Bone marrow (tissue), 2 donors: ENCODE measurements at places on chromosomes 12 and 14.

GRCh38 chr14:39472078-39472477 is 39.8 kb upstream of the FBXO33 start:
- no peak for DNase-seq

- no peak for DNase-seq
Observed at GRCh38 chr12:128795530-128796361, 28.0 kb downstream of the SLC15A4 start.

DNA sequence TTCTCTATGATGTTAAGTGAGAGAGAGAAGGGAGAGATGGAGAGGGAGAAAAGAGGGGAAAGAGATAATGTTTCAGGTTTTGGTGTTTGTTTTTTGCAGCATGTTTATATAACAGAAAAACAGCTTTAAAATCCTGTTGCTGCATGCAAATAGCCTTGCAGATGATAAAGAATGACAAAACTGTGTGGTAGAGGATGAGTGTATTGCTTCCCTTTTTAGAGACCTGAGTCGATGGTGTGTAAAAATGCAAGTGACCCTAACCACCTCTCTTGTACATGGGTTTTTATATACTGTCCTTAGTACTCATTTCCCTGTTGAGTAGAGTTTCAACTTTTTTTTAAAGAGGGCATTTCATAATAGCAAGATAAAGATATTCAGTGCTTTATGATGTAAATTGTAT is 249.1 kb downstream of the AKAP6 start:
- no peak for DNase-seq

- DNase-seq, result no peak
Observed at GRCh38 chr14:100533656-100534485, 53.3 kb downstream of the BEGAIN start.

- DNase-seq, result no peak
Observed at GRCh38 chr14:99752486-99753121, 40.6 kb upstream of the EML1 start.

GRCh38 chr12:114167431-114167830 is 201.3 kb upstream of the RBM19 start:
- no peak for DNase-seq

- DNase-seq, result no peak
Observed at GRCh38 chr12:106519607-106520021, 63.2 kb upstream of the RFX4 start.

DNA sequence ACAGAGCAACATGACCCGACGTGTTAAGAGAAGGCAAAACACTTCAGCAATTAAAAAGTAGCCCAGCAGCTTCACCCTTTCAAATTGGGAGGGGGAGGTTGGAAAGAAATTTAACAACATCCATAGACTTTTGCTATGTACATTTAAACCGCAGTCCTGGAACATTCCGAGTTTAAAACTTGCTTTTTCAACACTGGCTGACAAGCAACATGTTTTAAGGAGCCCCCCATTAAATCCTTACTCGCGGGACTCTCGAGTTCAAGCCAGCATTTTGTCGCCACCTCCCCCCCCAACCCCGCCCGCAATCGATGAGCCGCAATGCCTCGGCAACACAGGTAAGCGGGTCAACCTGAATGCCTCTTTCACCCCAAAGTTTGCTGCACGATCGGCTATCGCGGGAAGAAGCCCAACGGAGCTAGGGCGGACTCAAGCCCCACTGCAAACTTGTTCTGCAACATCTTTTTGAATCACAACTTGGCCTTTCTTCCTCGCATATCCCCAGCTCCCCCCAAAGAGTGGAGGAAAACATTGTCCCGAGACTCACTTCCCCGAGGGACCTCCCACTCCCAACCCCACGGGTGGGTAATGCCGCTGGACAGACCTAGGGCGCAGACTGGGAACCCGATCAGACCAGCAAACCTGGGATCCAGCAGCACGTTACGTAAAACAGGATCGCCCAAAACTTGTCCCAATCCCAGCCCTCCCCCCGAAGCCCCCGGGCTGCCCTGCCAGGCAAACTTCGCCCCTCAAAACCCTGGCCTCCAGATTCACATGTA is 777 bp downstream of the ZFP36L1 start:
- DNase-seq, result peak; percentile 2

- DNase-seq, result no peak
Observed at GRCh38 chr14:55845963-55846825, 266.2 kb downstream of the KTN1 start.

DNA sequence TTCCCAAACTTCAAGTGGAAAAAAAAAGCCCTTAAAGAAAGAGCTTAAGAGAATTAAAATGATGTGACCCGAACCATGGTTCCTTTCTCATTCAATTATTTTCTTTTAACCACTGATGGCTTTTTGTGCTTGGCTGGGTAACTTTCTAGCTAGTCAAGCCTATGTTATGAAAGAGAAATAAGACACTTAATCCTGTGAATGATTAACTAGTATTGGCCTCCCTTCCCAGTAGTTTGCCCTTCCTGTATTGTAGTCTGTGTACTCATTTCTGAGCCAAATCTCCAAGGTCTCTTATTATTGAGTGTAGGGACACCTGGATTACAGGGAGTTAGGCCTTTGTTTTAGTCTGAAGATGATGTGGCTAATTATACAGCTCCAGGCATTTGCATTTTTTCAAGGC is 353.0 kb downstream of the RAD51B start:
- DNase-seq, result no peak

- DNase-seq, result no peak
Observed at GRCh38 chr12:121009741-121010140, 6.5 kb downstream of the C12orf43 start.

DNA sequence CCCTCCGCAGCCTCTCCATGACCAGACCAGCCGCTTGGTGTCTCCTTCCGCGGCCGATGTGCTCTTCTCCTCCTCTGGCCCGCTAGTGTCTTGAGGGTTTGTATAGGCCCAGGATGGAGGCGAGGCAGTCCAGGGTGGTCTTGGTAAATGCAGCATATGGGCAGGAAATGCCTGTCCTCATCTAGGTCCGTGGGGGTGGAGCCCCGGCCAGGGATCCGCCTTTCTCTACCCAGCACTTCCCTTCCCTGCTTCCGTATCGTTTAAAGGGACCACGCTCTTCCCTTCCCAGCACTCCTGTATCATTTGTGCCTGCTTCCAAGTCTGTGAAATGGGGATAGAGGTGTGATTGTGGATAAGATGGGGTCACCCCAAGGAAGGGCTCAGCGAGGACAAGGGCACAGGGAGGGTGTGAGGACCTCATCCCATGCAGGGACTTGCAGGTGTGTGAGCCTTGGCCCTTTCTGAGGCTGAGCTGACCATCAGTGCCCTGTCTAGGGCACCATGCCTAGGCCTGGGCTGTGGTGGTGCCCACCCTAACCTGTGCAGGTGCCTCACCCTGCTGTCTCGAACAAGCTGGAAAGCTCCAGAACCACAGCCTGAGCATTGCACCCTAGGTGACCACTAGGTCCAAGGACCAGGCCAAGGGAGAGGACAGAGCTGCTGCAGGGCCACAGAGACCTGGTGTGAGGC is 326.8 kb upstream of the RTL1 start:
- DNase-seq, result no peak

DNA sequence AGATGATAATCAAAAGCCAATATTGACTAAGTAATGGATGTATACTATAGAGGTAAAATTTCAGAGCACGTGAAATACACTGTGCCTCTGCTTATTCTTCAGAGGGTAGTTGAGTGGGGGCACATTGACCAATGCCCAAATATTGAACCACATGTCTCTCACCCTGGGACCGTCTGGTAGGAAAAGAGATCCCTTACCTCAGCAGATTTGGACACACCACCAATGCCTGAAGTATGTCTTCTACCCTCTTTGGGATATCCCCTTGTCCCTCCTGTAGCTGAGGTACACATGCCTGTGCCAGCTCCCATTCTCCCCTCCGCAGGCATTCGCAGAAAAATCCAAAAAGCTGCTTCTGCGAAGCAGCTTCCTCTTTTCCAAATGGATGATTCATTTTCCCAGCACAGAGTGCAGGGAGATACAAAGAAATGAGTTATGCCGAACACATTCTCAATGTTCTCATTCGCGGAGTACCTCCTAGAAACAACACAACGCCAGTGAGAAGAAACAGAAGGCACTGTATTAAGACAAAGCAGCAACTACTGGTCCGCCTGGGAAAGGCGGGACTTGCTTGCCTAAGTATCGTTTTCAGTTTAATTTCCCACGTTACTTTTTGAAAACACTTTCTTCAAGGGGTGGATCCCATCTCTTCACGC is 691 bp downstream of the ZFYVE26 start:
- no peak for DNase-seq
